Fibroblast of lung (primary cell): ENCODE measurements at places on chromosomes 6 and 20. TPM values are rescaled to one million over a fixed set of nuclear protein-coding genes. Genes with fewer than 3 reads are reported as not detected.

Gene PLN
- polyA plus RNA-seq: 0.56 and 1.3 TPM in 2 replicates

Gene CPXM1
- 0.92 and 11.2 TPM in 2 replicates for polyA plus RNA-seq

Gene OPRM1
- polyA plus RNA-seq: not detected in 2 replicates

Gene ITCH
- polyA plus RNA-seq: 18.5 and 25.0 TPM in 2 replicates

Gene HSPA1B
- polyA plus RNA-seq: 35.5 and 60.2 TPM in 2 replicates

Gene CLPSL2
- polyA plus RNA-seq: not detected in 2 replicates

Gene TCF15
- polyA plus RNA-seq: not detected in 2 replicates

Gene CDS2
- 42.0 and 59.7 TPM in 2 replicates for polyA plus RNA-seq

Gene GINS1
- 5.6 and 13.5 TPM in 2 replicates for polyA plus RNA-seq

Gene PACSIN1
- 0.02 TPM in 1 of 2 replicates, not detected in the other for polyA plus RNA-seq

Gene ZFP64
- polyA plus RNA-seq: 15.0 and 17.5 TPM in 2 replicates

Gene SPDEF
- 0.03 TPM in 1 of 2 replicates, not detected in the other for polyA plus RNA-seq

Gene GSTA4
- 47.2 and 51.9 TPM in 2 replicates for polyA plus RNA-seq

Gene HECA
- polyA plus RNA-seq: 6.5 and 13.0 TPM in 2 replicates

Gene SLC32A1
- not detected in 2 replicates for polyA plus RNA-seq

Gene FAM83D
- 34.5 and 45.5 TPM in 2 replicates for polyA plus RNA-seq

Gene SRMS
- polyA plus RNA-seq: not detected in 2 replicates

Gene ATRN
- 40.9 and 48.8 TPM in 2 replicates for polyA plus RNA-seq

Gene ACTL10
- 0.26 and 0.32 TPM in 2 replicates for polyA plus RNA-seq

Gene SLC22A16
- polyA plus RNA-seq: not detected in 2 replicates

Gene ALDH8A1
- polyA plus RNA-seq: 0.08 and 0.11 TPM in 2 replicates

Gene HUS1B
- polyA plus RNA-seq: 0.08 and 0.11 TPM in 2 replicates

Gene NMBR
- polyA plus RNA-seq: 0.05 TPM in 1 of 2 replicates, not detected in the other

Gene MAS1
- not detected in 2 replicates for polyA plus RNA-seq

Gene HTR1E
- not detected in 2 replicates for polyA plus RNA-seq
